ENCODE measurements at places on chromosomes 2 and 18.

DNA sequence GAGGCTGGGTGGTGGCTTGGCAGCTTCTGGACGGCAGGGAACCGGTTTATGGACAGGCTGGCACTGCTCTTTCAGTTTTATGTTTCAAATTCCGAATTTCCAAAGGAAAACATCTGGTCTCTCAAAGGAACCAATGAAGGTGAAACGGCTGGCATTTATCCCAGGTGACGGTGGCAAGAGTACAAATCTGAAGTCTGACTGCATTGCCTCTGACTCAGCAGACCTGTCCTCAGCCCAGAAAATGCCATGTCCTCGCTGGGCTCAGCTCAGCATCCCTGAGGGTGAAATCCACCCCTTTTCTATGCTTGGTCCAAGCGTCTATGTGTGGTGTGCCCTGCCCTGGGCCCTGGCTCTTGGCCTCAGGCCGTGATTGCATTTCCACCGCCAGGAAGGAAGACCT is 38.1 kb downstream of the NAPG start:
- no peak for DNase-seq

DNA sequence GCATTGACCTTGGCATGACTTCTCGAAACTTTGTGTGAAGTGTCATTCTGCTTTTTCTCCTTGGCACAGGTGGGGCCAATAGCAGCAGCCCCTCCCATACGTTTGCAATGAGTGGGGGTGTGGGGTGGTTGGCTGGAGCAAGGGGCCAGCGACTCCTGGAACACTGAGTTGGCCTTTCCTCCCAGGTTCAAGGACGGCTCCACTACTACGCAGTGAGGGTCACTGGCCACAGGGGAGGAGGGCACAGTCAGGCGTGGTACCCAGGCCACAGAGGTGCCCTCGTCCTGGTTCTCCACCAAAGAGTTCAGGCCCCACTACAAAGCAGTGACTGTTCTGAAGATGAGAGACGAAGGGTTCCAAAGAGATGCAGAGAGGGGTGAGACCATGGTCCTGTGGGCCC is 70.6 kb upstream of the OTOS start:
- no peak for DNase-seq

DNA sequence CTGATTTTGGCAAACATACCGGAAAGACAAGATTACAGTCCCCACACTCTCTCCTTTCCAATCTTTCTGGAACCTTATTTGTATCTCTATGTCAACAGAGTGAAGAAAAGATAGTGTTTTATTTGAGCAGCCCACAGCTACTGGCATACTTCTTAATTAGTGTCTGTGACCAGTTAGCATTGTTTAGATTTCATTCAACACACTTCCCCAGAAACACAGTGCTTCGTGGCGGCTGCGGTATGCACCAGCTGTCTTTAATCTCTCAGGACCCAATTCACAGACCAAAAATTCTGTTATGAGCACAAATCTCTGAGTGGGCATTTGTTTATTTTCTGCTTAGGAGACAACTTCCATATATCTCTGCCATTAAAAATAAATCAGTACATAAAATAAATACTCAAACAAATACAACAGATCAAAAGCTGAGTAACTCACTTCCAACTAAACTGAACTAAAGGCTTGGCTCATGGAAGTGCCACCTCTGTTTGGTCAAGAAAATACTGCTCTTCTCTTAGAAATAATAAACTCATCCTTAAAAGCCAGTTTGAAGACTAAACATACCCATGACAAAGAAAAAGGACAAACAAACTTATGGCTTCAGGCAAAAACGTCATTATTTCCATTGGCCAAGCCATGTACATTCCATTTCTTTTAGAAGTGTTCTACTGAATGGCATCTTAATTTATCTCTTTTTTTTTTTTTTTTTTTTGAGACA is 392.4 kb downstream of the TXNL1 start:
- no peak for DNase-seq

GRCh38 chr2:175575346-175576258 is 394.1 kb upstream of the ATP5MC3 start:
- DNase-seq: no peak

DNA sequence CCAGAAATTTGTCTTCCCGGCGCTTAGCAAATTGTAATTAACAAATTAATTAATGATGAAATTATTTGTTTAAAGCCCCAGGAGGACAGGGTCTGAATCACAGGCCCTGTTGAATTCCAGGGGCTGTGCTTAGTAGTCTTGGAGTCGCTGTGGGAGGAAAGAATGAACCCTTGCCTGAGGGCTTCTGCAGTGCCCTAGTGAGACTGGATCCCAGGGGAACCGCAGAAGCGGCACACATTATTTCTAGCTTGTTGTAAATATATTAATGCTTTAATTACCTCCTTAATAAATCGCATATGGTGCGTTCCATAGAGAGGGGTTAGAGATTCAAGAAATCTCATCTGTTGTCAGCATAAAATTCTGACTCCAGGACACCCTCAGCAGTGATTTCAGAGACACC is 235.4 kb downstream of the CELF4 start:
- no peak for DNase-seq

GRCh38 chr2:210310550-210310949 is 4.4 kb downstream of the MYL1 start:
- no peak for DNase-seq

GRCh38 chr2:8606226-8606625 is 75.6 kb upstream of the ID2 start:
- DNase-seq: no peak
